IMR-90 (cell line): ENCODE measurements at places on chromosomes 2 and 18. TPM values are rescaled to one million over a fixed set of nuclear protein-coding genes. Genes with fewer than 3 reads are reported as not detected.

GRCh38 chr18:56269958-56270357, 368.4 kb downstream of the TXNL1 start:
- no peak for DNase-seq

- DNase-seq = no peak
Measured at GRCh38 chr2:67835266-67835665, 227.5 kb downstream of the C1D start.

- DNase-seq = peak; percentile 66
Measured at GRCh38 chr2:218691234-218691633, 19.3 kb downstream of the STK36 start.

DNA sequence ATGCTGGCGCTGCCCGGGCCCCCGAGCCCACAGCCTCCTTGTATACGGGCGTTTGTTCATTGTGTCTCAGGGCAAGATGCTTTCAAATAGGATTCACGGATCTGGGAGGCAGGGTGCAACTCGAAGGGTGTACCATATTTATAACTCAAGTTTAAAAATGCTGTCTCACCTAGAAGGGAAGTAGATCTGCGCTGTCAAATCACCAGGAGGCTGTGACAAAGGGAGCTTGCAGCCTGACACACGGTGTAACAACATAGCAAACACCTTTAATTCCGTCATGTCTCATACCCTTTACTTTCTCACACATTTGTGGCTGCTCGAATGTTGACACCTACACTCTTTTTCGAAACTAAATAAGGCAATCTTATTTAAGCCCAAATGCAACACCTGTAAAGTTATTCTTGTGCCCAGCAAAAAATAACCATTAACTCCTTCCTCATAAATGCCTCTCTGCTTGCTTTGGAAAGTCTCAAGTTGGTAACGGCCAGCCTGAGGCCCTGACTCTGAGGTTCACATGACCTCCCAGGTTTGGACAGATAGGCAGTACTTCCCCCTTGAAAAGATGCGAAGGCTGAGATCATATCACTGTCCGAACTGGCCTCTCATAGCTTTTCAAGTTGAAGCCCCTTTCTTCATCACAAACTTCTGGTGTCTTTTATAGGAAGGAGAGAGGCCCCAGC, 11.6 kb downstream of the ZEB2 start:
- no peak for DNase-seq

GRCh38 chr2:205629091-205629776, 53.1 kb upstream of the NRP2 start:
- DNase-seq = no peak

DNA sequence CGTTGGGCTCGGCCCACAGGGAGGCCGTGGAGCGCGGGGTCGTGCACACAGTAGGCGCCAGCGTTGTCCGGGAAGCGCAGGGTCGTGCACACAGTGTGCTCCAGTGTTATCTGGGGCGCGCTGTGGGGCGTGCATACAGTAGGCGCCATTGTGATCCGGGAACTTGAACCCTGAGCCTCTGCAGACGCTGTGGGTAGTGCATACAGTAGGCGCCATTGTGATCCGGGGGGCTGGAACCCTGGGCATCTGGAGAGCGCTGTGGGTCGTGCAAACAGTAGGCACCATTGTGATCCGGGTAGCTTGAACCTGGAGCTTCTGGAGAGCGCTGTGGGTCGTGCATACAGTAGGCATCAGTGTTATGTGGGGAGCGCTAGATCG, 793 bp downstream of the ZNF236 start:
- no peak for DNase-seq

DNA sequence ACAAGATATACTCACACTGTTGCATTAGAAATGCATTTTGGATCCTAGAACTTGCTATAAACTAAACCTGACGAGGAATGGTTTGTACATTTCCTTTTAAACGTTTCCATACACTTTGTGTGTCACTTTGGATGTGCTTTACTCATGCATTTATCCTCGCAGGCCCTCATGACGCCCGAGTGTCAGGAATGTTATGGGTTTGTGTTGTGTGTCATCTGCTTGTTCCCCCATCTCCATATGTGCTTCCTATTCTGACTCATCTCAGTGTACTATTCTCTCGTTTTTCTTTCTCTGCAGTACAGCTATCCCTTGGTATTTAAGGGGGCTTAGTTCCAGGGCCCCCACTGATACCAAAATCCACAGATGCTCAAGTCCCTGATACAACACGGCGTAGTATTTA, 121.5 kb upstream of the RASGRP3 start:
- DNase-seq = peak; percentile 90

GRCh38 chr18:32707147-32707546, 65.7 kb downstream of the KLHL14 start:
- DNase-seq = no peak

DNA sequence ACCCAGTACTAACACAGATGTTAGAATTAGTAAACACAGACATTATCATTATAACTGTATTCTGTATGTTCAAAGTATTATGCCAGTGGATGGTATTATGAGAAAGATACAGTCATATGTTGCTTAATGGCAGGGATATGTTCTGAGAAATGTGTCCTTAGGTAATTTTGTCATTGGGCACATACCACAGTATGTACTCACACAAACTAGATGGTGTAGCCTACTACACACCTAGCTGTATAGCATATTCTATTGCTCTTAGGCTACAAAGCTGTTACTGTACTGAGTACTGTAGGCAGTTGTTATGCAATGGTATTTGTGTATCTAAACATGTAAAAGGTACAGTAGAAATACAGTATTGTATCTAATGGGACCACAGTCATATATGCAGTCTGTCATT, 53.8 kb downstream of the GTF3C3 start:
- DNase-seq = no peak

- DNase-seq = peak; percentile 11
Measured at GRCh38 chr18:74994502-74995418, 214.2 kb downstream of the PTGR3 start.

GRCh38 chr2:169039702-169040101, 8.6 kb upstream of the ABCB11 start:
- no peak for DNase-seq

GRCh38 chr2:119774026-119774425, 14.3 kb downstream of the PTPN4 start:
- no peak for DNase-seq

DNA sequence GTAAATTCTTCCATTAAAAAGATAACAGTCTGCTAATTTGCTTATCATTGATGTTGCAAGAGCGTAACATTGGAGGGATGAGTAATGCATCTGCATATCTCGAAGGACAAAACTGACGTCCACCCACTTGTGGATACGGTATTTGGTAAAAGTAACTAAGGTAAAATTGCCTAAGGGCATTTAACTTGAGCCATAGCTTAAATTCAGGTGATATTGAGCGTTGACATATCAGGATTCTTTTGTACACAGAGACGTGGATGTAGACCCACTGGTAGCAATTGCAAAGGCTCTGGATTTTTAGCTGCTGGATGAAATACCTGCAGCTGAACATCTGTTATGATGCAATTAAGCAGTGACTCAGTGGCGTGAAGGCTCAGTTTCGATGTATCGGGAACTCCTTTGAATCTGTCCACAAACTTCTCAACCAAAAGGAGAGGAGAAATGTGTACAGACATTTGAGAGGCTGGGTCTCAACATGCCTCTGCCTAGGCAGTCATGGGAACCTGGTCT, 119.3 kb downstream of the SPTBN1 start:
- peak; percentile 49 for DNase-seq

GRCh38 chr2:53334610-53335009, 433.0 kb upstream of the CHAC2 start:
- no peak for DNase-seq

DNA sequence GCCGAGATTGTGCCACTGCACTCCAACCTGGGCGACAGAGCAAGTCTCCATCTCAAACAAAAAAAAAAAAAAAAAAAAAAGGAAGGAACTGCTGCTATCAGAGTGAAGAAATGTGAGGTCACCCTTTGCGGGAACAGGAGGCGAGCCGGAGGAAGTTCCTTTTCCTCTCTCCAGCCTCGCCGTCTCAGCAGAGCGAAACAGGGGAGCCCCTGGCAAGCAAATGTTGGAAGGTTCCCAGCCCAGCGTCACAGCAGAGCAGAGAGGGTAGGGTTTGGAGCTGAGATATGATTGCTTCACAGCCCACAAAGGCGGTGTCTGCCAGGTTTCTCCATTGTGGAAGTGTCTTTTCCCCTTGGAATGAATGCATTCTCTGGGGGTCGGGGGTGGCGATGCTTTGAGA, 28.5 kb downstream of the SLC20A1 start:
- no peak for DNase-seq

DNA sequence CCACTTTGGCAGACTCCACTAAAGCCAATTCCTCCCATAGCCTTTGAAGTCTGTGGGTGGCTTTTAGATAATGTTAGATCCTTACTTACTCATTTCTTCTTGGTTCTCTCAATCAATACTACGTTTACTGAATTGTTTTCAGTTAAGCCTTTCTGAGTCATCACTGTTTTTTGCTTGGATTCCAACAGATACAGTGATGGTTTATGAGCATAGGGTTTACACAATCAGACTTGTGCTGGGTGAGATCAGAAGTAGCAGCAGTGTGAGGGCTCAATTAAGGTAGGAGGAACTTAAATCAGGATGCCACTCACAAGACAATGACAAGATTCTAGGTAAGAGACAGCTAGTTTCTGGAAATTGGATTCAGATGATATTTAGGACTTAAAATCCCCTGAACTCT, 297.7 kb upstream of the DOK6 start:
- DNase-seq = peak; percentile 13

- DNase-seq = no peak
Measured at GRCh38 chr18:23154823-23155500, 19.7 kb downstream of the CABLES1 start.

DNA sequence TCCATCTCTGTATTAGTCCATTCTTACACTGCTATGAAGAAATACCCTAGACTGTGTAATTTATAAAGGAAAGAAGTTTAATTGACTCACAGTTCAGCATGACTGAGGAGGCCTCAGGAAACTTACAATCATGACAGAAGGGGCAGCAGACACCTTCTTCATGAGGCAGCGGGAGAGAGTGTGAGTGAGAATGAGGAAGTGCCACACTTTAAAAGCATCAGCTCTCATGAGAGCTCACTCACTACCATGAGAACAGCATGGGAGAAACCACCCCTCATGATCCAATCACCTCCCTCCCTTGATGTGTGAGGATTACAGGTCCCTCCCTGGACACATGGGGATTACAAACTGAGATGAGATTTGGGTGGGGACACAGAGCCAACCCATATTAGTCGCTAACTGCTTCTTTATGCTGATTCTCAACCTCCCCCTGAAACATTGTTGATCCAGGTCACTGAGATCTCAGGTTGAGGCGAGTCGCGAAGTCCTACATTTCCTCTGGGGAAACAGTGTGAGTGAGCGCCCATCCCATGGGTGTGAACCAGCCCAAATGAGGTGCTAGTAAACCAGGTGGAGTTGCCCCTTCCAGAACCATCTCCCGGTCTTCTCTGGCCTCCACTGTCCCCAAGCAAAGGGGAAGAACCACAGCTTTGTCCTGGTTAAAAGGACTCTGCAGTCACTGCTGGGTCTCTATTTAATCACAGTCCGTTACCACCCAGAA, 123.8 kb downstream of the CAPN13 start:
- no peak for DNase-seq

DNA sequence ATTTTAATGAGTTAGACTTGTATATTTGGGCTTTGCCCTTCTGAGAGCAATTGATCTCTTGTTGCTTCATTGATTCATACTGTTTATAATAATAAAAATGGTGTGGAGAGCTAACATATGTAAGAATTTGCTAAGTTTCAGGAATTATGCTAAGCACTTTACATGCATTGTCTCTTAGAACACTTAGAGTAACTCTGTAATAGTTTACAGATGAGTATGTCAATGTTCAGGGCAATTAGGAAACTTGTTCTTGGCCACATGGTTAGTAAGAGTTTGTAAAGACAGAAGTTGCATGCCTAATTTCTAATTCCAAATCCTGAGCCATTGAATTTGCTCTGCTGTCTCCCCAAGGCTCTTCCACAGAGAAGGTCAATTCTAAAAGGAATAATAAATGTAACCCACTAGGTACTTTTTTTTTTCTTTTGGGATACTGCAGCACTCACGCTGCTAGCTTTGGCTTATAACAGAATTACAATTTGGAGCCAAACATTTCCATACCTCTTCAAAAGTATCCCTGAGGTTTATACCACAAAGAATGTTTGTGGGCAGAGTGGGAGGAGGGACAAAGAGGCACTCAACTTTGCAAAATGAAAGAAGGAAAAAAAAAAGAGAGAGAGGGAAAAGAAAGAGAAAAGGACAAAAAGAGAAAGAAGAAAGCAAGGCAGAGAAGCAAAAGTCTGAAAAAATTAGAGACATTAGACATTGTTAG, 232.4 kb downstream of the CALCRL start:
- DNase-seq = no peak

DNA sequence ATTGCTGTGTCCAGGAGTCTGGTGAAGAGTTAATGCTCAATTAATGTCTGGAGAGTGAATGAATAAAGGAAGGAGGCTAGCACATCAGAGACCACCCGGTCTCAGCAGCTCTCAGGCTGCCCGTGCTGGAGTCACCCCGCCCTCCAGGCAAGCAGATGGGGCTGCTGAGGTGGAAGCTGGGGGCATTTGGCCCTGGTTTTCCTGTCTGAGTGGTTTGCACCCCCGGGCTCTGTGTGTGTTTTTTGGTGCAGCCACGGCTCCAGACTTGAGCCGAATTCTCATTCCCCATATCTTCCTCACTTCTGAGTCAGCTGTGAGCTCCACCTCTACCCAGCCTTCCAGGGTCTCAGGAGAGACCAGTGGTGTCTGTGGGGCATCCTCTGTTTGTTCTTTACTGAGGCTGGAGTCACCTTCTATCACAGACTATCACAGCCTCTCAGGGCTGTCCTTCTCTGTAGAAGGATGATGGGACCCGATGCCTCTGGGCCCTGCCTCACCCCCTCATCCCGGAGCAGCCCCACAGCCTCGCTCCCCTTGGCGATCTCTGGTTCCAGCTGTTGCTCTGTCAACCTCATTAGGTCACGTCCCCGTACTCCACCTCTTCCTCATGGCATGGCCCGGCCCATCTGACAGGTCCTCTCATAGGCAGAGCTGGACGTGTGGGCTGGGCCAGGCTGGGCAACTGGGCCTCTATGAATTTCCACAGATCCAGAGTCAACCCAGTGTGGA, 60.8 kb downstream of the HS1BP3 start:
- DNase-seq = peak; percentile 35

GRCh38 chr2:104885119-104885782, 31.3 kb downstream of the POU3F3 start:
- no peak for DNase-seq

- peak; percentile 6 for DNase-seq
Measured at GRCh38 chr2:198100346-198100745, 296.0 kb downstream of the PLCL1 start.

ATP6V1B1 gene
- total RNA-seq = 0.28 TPM in 1 of 2 replicates, not detected in the other

DNAH6 gene
- under 0.01 TPM in 2 replicates for total RNA-seq

CYP27C1 gene
- total RNA-seq = not detected in 2 replicates

KIF1A gene
- total RNA-seq = under 0.01 TPM in 1 of 2 replicates, not detected in the other

SPEG gene
- 6.8 and 7.8 TPM in 2 replicates for total RNA-seq

POLR1A gene
- 27.4 and 27.8 TPM in 2 replicates for total RNA-seq

LONRF2 gene
- 0.54 and 0.83 TPM in 2 replicates for total RNA-seq

VWA3B gene
- total RNA-seq = not detected in 2 replicates

PDE1A gene
- total RNA-seq = 0.83 and 0.90 TPM in 2 replicates
